ENCODE measurements at places on chromosomes 1 and 21. TPM values are rescaled to one million over a fixed set of nuclear protein-coding genes. Genes with fewer than 3 reads are reported as not detected.
A peak's percentile ranks its signal among the peaks of the same experiment; 100 is the strongest.

SLAMF6 gene
- 1.4 TPM for total RNA-seq

FMO3 gene
- 0.42 TPM for total RNA-seq

- H3K4me1 ChIP-seq: no peaks in the 10 kb centered on the region
- no peaks in the 10 kb centered on the region for H3K27me3 ChIP-seq
Measured at GRCh38 chr1:198121056-198121826, 35.6 kb upstream of the NEK7 start.

GRCh38 chr1:38047603-38048141, 1.1 kb upstream of the POU3F1 start:
- DNase-seq: no peak
- peaks cover 43% of the 10 kb centered on the region for H3K27me3 ChIP-seq
- H3K4me3 ChIP-seq: peak overlapping the region; percentile 52
- no peak overlapping the region for H3K27ac ChIP-seq
- no peaks in the 10 kb centered on the region for H3K36me3 ChIP-seq

DNA sequence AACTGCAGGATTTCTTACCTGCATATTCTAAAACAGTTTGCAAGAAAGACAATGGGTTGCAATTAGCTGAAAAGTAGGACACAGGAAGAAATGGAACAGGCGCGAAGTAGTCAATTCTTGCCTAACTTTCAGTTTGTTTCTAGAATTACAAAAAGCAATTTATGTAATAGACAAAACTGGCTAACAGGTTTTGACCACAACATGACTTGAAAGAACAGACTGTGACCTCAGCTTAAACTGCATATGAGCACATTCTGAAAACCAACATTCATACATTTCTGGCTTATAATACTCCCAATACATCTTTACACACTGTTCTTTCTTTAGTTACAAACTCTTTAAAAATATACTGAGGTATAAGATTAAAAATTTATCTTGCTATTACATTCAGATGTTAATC, 405.9 kb upstream of the B3GALT2 start:
- no peak overlapping the region for H3K4me3 ChIP-seq
- H3K27ac ChIP-seq: no peak overlapping the region
- no peaks in the 10 kb centered on the region for H3K36me3 ChIP-seq
- no peak for DNase-seq

GRCh38 chr1:161726473-161727255, 5.3 kb downstream of the FCRLB start:
- H3K27ac ChIP-seq: peak overlapping the region; percentile 67
- DNase-seq: peak; percentile 81
- peaks cover 14% of the 10 kb centered on the region for H3K27me3 ChIP-seq
- peak overlapping the region; percentile 46 for H3K4me3 ChIP-seq

GRCh38 chr1:58227604-58228003, 318.9 kb downstream of the OMA1 start:
- no peak overlapping the region for H3K4me3 ChIP-seq
- DNase-seq: no peak
- H3K27ac ChIP-seq: no peak overlapping the region
- no peaks in the 10 kb centered on the region for H3K36me3 ChIP-seq
- no peaks in the 10 kb centered on the region for H3K27me3 ChIP-seq

TGFB2 gene
- total RNA-seq: 4.6 TPM

DNA sequence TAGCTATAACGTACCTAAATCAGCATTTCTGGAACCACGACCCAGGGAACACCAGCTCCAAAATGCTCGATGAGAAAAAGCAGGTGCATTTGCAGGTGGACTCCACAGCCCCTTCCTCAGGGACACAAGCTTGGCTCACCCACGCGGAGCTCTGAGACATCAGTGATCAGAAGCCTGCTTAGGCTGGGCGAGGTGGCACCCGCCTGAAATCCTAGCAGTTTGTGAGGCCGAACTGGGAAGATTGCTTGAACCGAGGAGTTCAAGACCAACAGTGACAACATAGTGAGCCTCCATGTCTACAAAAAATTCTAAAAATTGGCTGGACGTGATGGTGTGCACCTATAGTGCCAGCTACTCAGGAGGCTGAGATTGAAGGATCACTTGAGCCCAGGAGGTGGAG, 2.5 kb upstream of the TSPEAR start:
- DNase-seq: no peak
- H3K36me3 ChIP-seq: no peaks in the 10 kb centered on the region
- peaks cover 44% of the 10 kb centered on the region for H3K27me3 ChIP-seq
- no peaks in the 10 kb centered on the region for H3K4me1 ChIP-seq
- H3K27ac ChIP-seq: no peak overlapping the region

- H3K4me1 ChIP-seq: no peaks in the 10 kb centered on the region
- no peak overlapping the region for H3K4me3 ChIP-seq
- no peak for DNase-seq
- no peak overlapping the region for H3K27ac ChIP-seq
Measured at GRCh38 chr1:159162516-159163265, 8.7 kb upstream of the CADM3 start.

GRCh38 chr1:205595435-205595834, 36.4 kb downstream of the ELK4 start:
- no peak overlapping the region for H3K4me3 ChIP-seq
- DNase-seq: no peak
- no peaks in the 10 kb centered on the region for H3K36me3 ChIP-seq
- no peaks in the 10 kb centered on the region for H3K27me3 ChIP-seq

DNA sequence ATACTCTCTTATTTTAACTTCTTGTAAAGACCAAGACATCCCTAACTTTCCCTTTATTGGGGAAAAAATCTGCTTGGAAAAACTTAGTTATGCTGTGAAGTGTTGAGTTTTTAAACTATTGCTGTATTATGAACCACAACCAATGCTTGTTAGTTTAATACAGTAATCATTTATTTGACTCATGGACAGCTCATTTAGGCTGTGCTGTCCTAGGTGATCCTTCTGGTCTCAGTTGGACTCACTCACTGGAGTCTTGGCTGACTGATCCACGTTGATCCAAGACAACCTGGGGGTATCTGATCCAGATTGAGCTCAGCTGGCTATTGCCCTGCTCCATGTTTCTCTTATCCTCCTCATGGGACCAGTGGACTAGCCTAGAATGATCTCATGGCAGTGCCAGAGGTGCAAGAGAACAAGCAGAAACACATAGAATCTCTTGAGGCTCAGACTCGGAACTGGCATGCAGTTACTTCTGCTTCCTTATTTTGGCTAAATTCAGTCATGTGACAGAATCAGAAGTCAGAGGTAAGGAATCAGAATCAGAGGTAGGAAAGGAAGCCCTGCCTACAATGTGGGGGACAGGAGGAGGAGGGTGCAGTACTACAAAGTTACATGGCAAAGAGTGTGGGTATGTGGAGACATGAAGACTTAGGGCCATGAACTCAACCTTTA, 156.5 kb downstream of the FGGY start:
- no peaks in the 10 kb centered on the region for H3K4me1 ChIP-seq
- no peak overlapping the region for H3K4me3 ChIP-seq
- DNase-seq: no peak

- H3K36me3 ChIP-seq: no peaks in the 10 kb centered on the region
- H3K27me3 ChIP-seq: no peaks in the 10 kb centered on the region
- no peak overlapping the region for H3K4me3 ChIP-seq
- no peak for DNase-seq
- H3K27ac ChIP-seq: no peak overlapping the region
- no peaks in the 10 kb centered on the region for H3K4me1 ChIP-seq
Measured at GRCh38 chr1:177048314-177049069, 116.0 kb downstream of the ASTN1 start.

DNA sequence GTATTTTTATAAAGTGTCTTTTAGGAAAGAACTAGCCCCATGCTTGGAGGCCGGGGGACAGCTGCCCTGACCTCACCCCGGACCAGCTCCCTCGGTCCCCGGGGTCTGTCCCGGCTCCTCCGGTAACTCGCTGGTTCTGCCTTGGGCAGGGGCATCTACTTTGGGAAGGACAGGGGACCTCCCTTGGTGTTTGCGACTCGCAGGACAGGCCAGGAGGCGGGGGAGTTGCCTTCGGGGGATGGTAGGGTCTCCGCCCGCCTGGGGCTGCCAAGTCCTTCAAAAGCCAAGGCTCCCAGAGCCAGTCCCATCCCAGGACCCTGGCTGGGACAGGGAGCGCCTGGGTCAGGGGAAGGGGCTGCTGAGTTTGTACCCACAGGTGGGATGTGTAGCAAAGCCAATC, 157.9 kb downstream of the PEX14 start:
- H3K4me1 ChIP-seq: no peaks in the 10 kb centered on the region
- H3K27me3 ChIP-seq: no peaks in the 10 kb centered on the region
- H3K4me3 ChIP-seq: no peak overlapping the region

DNA sequence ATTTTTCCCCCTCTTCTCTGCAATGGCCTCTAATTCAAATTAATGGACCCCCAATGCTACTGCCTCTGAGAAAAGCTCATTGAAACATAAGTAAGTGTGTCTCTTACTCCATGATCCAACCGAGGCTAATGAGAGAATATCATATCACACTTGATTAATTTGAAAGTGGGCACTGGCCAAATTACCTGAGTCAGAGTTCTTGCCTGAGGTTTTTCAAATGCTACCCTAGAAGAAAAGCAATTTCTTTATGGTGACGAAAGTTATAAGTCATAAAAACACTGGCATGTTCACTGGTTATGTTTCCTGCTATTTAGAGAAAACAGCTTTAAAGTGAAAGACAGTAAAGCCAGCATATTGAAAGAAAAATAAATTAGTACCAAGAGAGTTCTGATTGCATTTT, 368.8 kb upstream of the TMPRSS15 start:
- H3K27ac ChIP-seq: no peak overlapping the region
- DNase-seq: no peak
- no peaks in the 10 kb centered on the region for H3K4me1 ChIP-seq
- no peaks in the 10 kb centered on the region for H3K36me3 ChIP-seq
- no peak overlapping the region for H3K4me3 ChIP-seq
- no peaks in the 10 kb centered on the region for H3K27me3 ChIP-seq

- DNase-seq: no peak
- H3K36me3 ChIP-seq: no peaks in the 10 kb centered on the region
- no peaks in the 10 kb centered on the region for H3K27me3 ChIP-seq
- no peak overlapping the region for H3K4me3 ChIP-seq
- no peaks in the 10 kb centered on the region for H3K4me1 ChIP-seq
- no peak overlapping the region for H3K27ac ChIP-seq
Measured at GRCh38 chr1:201062511-201063091, 39.1 kb upstream of the KIF21B start.

MMEL1 gene
- total RNA-seq: 11.4 TPM

GRCh38 chr1:106978477-106979322, 77.8 kb upstream of the PRMT6 start:
- no peak for DNase-seq
- no peak overlapping the region for H3K27ac ChIP-seq
- H3K27me3 ChIP-seq: no peaks in the 10 kb centered on the region
- no peak overlapping the region for H3K4me3 ChIP-seq

- DNase-seq: no peak
- no peaks in the 10 kb centered on the region for H3K27me3 ChIP-seq
- no peaks in the 10 kb centered on the region for H3K4me1 ChIP-seq
- no peaks in the 10 kb centered on the region for H3K36me3 ChIP-seq
- H3K4me3 ChIP-seq: no peak overlapping the region
Measured at GRCh38 chr21:24093032-24093431, 1514.2 kb downstream of the MRPL39 start.

GRCh38 chr1:35454616-35455015, 102.6 kb downstream of the KIAA0319L start:
- no peak for DNase-seq
- H3K36me3 ChIP-seq: peaks cover 6% of the 10 kb centered on the region
- no peak overlapping the region for H3K4me3 ChIP-seq
- H3K27me3 ChIP-seq: no peaks in the 10 kb centered on the region
- H3K27ac ChIP-seq: no peak overlapping the region

DNA sequence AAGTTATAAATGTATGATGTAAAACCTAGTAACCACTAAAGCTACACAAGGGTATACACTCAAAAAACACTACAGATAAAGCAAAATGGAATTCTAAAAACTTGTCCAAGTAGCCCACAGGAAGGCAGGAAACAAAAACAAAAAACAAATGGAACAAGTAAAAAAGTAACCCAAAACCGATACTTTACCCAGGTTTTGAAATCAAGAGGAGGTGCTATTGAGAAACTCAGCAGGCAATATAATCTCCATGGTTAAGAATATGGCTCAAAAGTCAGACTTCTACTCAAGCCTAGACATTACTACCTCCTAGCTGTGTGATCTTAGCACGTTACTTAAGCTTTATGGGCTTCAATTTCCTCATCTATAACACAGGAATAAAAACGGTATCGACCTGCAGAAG, 13.3 kb downstream of the RBBP5 start:
- H3K4me3 ChIP-seq: no peak overlapping the region
- no peak for DNase-seq
- no peaks in the 10 kb centered on the region for H3K4me1 ChIP-seq
- peaks cover 15% of the 10 kb centered on the region for H3K36me3 ChIP-seq

DNA sequence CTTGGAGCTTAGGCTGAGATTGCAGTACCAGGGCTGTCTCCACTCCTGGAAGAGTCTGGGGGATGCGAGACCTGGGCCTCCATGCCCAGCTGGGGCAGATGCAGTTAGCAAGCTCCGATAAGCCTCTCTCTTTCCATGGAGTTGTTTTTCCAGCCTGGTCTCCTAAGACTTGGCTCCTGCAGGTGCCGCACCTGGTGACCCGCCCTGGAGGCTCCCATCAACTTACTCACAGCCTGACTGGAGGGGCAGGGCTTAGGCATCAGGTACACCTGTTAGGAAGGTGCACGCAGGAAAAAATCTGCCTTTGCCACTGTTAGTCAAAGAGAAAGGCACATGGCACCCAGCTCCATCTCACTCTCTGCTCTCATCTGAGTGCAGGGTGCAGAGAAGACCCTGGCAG, 198.1 kb upstream of the TMEM51 start:
- no peak overlapping the region for H3K27ac ChIP-seq
- DNase-seq: no peak
- no peaks in the 10 kb centered on the region for H3K27me3 ChIP-seq
- no peaks in the 10 kb centered on the region for H3K4me1 ChIP-seq
- H3K4me3 ChIP-seq: no peak overlapping the region
- no peaks in the 10 kb centered on the region for H3K36me3 ChIP-seq

- H3K4me1 ChIP-seq: no peaks in the 10 kb centered on the region
- H3K4me3 ChIP-seq: no peak overlapping the region
- H3K27ac ChIP-seq: no peak overlapping the region
- DNase-seq: no peak
- no peaks in the 10 kb centered on the region for H3K27me3 ChIP-seq
Measured at GRCh38 chr1:27787895-27788294, 14.9 kb downstream of the STX12 start.

- no peaks in the 10 kb centered on the region for H3K4me1 ChIP-seq
- no peaks in the 10 kb centered on the region for H3K27me3 ChIP-seq
- H3K27ac ChIP-seq: no peak overlapping the region
- no peaks in the 10 kb centered on the region for H3K36me3 ChIP-seq
Measured at GRCh38 chr21:31078796-31079195, 40.5 kb upstream of the KRTAP19-8 start.

ISG15 gene
- total RNA-seq: 25.2 TPM

Measured in colonic mucosa (tissue), 4 donors.